CD4-positive, alpha-beta T cell treated with Interleukin-4 for 1 hour (primary cell): ENCODE measurements at places on chromosomes 3 and 15.
A peak's percentile ranks its signal among the peaks of the same experiment; 100 is the strongest.

GRCh38 chr15:73467758-73468157, 24.8 kb downstream of the REC114 start:
- no peak for DNase-seq

DNA sequence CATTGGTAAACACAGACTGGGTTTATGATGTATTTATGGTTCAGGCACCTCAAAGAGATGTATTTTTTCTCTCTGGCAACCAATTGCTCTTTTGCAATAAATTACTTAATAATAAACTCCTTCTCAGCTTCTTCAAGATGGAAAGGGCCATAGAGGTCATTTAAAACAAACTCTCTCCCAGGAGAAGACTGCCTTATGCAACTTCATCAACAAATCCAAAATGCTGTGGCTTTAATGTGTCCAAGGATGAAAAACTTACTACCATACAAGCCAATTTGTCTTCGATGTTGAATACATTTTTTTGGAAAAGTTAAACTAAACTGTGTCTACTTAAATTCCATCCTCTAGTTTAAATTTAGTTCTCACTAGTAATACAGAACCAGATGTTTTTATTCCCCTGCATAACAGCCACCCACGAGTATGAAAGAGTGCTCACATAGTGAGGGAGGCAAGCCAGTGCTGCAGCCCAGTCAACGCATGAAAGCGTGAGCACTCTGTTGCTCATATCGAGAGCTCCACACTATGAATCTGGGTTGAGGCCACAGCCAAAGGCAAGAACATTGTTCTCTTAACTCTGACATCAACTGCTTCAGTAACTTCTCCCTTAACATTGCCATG, 761.3 kb upstream of the GRM7 start:
- no peak for DNase-seq

- no peak for DNase-seq
Observed at GRCh38 chr3:58342676-58343075, 10.0 kb downstream of the PXK start.

GRCh38 chr15:33445984-33446383, 135.2 kb downstream of the RYR3 start:
- DNase-seq: no peak

DNA sequence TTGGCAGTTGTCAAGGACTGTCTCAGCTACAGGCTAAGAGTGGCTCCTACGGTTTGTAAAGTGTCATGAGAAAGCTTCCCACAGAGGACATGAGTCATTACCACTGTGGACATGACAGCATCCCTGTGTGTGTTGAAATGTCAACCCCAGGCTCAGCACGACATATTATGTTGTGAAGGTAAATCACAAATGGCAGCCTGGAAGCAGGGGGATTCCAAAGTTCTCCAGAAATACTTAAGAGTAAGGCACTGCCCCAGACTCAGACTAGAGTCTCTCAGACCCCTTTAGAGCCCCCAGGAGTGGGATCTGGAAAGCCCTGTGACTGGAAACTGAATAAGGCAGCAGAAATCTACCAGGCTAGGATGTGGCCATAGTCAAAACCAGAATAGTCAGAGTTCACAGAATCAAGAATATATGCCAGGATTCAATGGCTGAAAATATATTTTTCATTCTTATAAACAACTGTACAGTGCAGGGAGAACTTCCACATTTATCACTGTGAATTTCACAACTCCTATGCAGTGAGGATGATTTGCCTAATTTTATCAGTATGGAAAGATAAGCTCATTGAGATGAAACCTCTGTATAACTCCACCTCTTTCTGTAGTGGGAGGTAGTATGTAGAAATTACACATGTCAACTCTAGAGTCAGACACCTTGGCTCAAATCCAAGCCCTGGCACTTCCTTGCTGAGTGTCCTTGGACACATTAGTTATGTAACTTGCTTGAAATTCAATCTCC, 237.1 kb upstream of the CFAP20DC start:
- DNase-seq: peak; percentile 59

DNA sequence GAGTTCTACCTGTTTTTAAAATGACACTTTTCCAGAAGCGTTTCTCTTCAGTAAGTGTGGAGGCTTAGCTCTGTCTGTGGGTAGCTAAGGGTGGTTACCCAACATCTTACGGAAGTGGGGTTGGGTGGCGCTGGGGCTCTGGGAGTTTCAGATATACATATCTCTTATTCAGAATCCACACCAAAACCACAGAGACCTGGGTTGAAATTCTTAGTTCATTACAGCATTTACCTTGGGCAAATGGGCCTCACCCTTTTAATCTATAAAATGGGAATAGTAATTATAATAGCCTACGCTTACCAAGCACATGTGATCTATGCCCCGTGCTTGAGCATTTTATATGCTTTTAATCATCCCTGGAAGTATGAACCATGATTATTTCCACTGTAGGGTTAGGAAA, 9.4 kb downstream of the PTPRG start:
- no peak for DNase-seq
